Natural killer cell (primary cell): ENCODE measurements at places on chromosomes 4 and X. TPM values are rescaled to one million over a fixed set of nuclear protein-coding genes. Genes with fewer than 3 reads are reported as not detected.

DNA sequence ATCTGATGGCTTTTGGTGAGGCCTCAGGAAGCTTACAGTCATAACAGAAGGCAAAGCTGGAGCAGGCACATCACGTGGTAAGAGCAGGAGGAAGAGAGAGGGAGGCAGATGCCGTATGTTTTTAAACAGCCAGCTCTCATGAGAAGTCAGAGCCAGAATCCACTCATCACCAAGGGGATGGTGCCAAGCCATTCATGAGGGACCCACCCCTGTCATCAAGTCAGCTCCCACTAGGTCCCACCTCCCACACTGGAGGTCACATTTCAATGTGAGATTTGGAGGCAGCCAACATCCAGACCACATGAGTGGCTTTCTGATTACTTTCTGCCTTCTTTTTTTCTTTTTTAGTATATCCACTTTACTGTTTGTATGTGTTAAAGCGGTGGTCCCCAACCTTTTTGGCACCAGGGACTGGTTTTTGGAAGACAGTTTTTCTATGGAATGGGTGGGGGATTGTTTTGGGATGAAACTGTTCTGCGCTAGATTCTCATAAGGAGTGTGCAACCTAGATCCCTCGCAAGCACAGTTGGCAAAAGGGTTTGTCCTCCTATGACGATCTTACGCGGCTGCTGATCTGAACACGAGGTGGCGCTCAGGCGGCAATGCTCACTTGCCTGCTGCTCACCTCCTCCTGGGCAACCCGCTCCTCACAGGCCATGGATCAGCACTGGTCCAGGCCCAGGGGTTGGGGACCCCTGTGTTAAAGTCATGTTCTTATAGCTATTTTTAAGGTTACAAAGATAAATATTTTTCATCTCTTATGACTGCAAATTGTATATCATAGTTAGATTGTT, 61.7 kb downstream of the SLIT2 start:
- no peak overlapping the region for H3K4me3 ChIP-seq
- no peak for DNase-seq
- no peaks in the 10 kb centered on the region for H3K36me3 ChIP-seq
- no peaks in the 10 kb centered on the region for H3K4me1 ChIP-seq

GRCh38 chrX:27575565-27575964, 14.6 kb upstream of the DCAF8L2 start:
- H3K27me3 ChIP-seq = no peaks in the 10 kb centered on the region
- DNase-seq = no peak
- no peaks in the 10 kb centered on the region for H3K36me3 ChIP-seq
- no peak overlapping the region for H3K4me3 ChIP-seq
- no peak overlapping the region for H3K27ac ChIP-seq

Gene CCDC110
- not detected for total RNA-seq

DNA sequence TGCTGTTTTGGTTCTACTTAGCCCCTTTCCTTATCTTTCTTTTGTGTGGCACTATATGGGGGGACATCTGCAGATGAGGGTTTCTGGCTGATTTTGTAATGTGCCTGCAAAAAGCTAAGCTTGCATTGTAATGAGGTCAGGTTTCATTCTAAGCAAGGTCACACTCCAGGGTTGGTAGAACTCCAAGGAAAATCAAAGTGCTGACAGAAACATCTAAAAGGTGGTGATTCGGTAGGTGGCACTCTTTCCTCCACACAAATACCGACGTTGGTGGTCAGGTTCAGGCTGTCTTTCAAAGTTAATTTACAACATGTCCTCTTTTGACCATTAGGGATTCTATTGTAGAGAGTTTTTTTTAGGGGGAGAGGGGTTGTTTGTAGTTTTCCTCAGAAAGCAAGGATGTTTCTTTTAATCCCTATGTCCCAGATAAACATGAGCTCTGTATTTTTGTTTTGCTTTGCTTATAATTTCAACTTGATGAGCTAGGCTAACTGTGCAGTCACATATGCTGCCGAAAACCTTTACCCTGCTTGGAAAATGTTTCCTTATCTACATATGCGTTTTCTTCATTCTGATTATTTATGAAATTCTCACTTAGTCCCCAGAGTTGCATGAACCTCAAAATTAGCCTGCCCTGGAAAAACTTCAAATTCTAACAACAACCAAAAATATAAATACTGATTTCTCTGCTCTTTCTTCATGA, 434.2 kb downstream of the PPARGC1A start:
- H3K4me1 ChIP-seq = no peaks in the 10 kb centered on the region
- H3K4me3 ChIP-seq = no peak overlapping the region
- DNase-seq = no peak
- H3K27me3 ChIP-seq = no peaks in the 10 kb centered on the region

- DNase-seq = no peak
- H3K4me3 ChIP-seq = no peak overlapping the region
- H3K36me3 ChIP-seq = no peaks in the 10 kb centered on the region
- no peaks in the 10 kb centered on the region for H3K27me3 ChIP-seq
- H3K27ac ChIP-seq = no peak overlapping the region
Observed at GRCh38 chrX:133321451-133321850, 93.8 kb downstream of the GPC4 start.

GRCh38 chr4:166415749-166416148, 542.7 kb downstream of the TLL1 start:
- H3K27me3 ChIP-seq = no peaks in the 10 kb centered on the region
- no peaks in the 10 kb centered on the region for H3K4me1 ChIP-seq
- no peak overlapping the region for H3K27ac ChIP-seq
- no peak overlapping the region for H3K4me3 ChIP-seq
- DNase-seq = no peak

Gene MAOA
- total RNA-seq = 0.05 TPM

DNA sequence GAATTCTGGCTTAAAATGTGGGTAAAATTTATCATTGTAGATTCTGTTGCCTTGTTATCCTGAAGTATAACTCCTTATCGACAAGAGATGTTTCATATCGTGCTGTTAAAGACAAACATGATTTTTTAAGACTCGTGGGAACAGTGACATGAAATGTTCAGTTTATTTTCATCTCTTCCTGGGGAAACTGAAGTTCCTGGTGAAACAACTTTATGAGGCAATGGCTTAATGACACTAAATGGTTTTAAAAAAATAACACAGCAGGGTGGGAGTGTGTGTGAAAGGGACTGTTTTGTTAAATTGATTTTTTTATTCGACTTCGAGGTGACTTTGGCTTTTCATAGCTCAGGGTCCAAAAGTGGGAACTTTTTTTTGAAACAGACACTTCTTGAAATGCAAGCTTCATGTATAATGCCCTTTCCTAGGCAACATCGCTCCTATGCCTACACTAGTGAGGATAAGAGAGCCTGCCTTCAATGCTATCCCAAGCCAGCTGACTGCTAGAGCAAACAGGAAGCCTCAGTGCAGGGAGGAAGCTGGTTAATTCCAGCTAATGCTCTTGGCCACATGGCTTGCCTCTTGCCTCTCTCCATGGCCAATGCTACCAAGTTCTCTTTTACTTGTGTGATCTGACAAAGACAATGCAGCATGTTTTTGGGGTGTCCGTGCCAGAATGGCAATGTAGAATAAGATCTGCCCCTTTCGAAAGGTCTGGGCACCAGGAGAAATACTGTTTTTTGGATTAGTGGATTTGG, 80.9 kb upstream of the PLAC1 start:
- H3K27ac ChIP-seq = no peak overlapping the region
- H3K27me3 ChIP-seq = no peaks in the 10 kb centered on the region
- no peaks in the 10 kb centered on the region for H3K4me1 ChIP-seq
- H3K4me3 ChIP-seq = no peak overlapping the region
- H3K36me3 ChIP-seq = no peaks in the 10 kb centered on the region

DNA sequence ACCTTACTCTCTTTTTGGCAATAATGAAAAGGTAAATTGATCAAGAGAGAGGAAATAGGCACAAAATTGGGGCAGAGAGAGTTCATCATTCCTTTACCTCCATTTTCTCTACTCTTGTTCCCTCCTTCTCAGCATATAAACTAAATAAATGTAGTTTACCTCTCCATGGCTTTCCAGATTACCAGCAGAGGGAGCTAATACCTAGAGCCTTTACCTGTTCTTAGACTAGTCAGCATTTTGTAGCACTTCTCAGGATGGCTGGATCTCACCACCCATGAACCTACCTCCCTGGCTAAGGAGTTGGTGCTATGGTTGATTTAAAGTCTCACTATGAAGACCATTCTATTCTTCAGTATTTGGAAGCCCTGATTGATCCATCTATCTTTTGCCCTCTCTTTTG, 15.7 kb downstream of the OFD1 start:
- no peak overlapping the region for H3K4me3 ChIP-seq
- no peaks in the 10 kb centered on the region for H3K27me3 ChIP-seq
- no peak overlapping the region for H3K27ac ChIP-seq
- H3K4me1 ChIP-seq = peaks cover 6% of the 10 kb centered on the region
- no peak for DNase-seq

Gene ZNF275
- 9.1 TPM for total RNA-seq

DNA sequence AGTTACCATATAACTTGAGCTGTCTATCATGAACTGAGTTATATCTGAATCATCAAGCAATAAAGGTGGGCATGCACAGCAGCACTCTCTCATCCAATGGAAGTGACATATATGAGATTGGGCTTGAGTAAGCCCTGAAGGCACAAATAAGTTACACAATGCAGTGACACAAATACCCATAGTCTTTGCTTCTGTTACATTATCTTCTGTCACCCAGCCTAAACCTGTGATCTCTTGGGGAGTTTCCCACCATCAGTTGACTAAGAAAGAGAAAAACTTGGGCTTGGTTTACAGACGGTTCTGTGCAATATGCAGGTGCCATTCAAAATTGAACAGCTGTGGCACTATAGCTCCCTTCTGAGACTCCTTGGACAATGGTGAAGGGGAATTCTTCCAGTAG, 138.8 kb upstream of the IL15 start:
- no peak for DNase-seq
- H3K27me3 ChIP-seq = no peaks in the 10 kb centered on the region
- no peaks in the 10 kb centered on the region for H3K4me1 ChIP-seq
- H3K4me3 ChIP-seq = no peak overlapping the region
- H3K36me3 ChIP-seq = no peaks in the 10 kb centered on the region

Gene MAGIX
- total RNA-seq = 1.7 TPM

DNA sequence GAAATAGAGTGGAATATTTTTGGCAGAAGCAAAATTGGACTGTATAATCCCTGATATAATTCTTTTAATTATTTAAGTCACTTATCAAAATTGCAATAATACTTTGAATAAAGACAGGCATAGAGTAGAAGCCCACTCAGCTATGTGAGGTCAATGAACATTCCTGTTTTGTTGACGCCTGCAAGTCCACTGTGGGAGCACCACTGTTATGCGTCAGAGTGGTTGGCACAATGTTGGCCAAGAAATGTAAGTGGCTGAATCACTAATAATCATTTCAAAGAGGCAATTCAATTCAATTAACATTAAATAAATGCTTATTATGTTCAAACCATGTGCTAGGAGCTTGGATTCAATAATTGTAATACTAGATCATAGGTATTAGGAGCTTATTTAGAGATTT, 221.0 kb downstream of the SPCS3 start:
- H3K27ac ChIP-seq = no peak overlapping the region
- no peak overlapping the region for H3K4me3 ChIP-seq
- DNase-seq = no peak
- no peaks in the 10 kb centered on the region for H3K36me3 ChIP-seq
- no peaks in the 10 kb centered on the region for H3K27me3 ChIP-seq

GRCh38 chr4:78722320-78722719, 53.8 kb upstream of the BMP2K start:
- no peaks in the 10 kb centered on the region for H3K36me3 ChIP-seq
- no peak for DNase-seq
- H3K4me1 ChIP-seq = peaks cover 14% of the 10 kb centered on the region
- H3K4me3 ChIP-seq = no peak overlapping the region

GRCh38 chr4:37445023-37445422, 200.5 kb downstream of the NWD2 start:
- H3K36me3 ChIP-seq = no peaks in the 10 kb centered on the region
- H3K4me3 ChIP-seq = no peak overlapping the region
- no peaks in the 10 kb centered on the region for H3K4me1 ChIP-seq
- H3K27ac ChIP-seq = no peak overlapping the region
- DNase-seq = no peak

DNA sequence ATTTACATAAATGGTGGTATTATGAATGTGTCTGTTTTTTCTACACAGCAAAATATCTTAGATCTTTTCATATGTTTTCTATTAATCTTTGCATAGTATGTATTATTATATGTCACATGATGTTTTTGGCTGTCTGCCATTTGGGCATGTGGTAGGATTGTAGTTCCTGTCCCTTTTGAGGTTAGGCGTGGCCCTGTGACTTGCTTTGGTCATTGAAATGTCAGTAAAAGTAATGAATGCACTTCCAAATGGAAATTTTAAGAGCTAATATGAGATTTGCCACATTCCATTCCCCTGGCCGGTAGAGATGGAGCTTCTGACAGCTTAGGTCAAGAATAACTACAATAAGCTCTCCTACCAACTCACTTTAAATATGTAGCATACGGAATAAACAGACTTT, 45.1 kb downstream of the JADE3 start:
- H3K27me3 ChIP-seq = no peaks in the 10 kb centered on the region
- no peak overlapping the region for H3K27ac ChIP-seq
- H3K36me3 ChIP-seq = no peaks in the 10 kb centered on the region
- no peaks in the 10 kb centered on the region for H3K4me1 ChIP-seq
- no peak overlapping the region for H3K4me3 ChIP-seq
- no peak for DNase-seq

Gene ENOX2
- 13.3 TPM for total RNA-seq

GRCh38 chrX:80828232-80828631, 18.6 kb upstream of the BRWD3 start:
- no peaks in the 10 kb centered on the region for H3K27me3 ChIP-seq
- H3K4me3 ChIP-seq = no peak overlapping the region
- no peaks in the 10 kb centered on the region for H3K4me1 ChIP-seq
- DNase-seq = no peak

- H3K4me1 ChIP-seq = no peaks in the 10 kb centered on the region
- no peak overlapping the region for H3K4me3 ChIP-seq
- DNase-seq = no peak
- no peaks in the 10 kb centered on the region for H3K36me3 ChIP-seq
- no peak overlapping the region for H3K27ac ChIP-seq
Observed at GRCh38 chr4:180828455-180829018, 1414.7 kb upstream of the TENM3 start.

Gene PABPC1L2B
- not detected for total RNA-seq

DNA sequence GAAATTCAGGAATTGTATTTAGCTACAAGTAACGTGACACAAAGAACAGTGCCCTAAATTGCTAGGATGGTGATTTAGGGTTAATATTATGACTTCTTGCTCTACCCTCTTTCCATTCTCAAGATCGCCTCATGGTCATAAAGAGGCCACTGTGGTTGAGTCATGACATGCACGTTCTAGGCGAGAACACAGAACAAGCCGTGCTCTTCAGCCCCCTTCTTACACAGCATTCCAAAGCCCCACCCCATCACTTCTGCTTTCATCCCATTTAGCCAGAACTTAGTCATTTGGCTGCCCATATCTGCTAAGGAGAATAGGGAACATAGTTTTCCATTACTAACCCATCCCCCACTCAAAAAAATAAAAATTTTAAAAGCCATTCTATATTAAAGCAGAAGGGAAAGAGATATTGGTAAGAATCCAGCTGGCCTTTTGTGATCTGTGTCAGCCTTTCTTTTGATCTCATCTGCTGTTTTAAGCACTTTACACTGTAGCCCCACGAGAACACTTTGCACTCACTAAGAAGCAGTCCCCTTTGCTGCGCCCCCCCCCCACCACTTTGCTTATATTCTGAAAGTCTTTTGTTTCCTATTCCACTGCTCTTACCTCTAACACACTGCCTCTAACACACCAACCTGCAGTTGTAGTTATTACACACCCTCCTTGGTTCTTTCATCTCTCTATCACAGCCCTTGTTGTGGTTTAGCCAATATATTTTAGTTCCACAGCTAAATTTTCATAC, 28.4 kb downstream of the NPNT start:
- no peak for DNase-seq
- no peaks in the 10 kb centered on the region for H3K4me1 ChIP-seq
- H3K4me3 ChIP-seq = no peak overlapping the region

Gene RAB9B
- 0.45 TPM for total RNA-seq
